ENCODE measurements at places on chromosomes 12 and 14.

DNA sequence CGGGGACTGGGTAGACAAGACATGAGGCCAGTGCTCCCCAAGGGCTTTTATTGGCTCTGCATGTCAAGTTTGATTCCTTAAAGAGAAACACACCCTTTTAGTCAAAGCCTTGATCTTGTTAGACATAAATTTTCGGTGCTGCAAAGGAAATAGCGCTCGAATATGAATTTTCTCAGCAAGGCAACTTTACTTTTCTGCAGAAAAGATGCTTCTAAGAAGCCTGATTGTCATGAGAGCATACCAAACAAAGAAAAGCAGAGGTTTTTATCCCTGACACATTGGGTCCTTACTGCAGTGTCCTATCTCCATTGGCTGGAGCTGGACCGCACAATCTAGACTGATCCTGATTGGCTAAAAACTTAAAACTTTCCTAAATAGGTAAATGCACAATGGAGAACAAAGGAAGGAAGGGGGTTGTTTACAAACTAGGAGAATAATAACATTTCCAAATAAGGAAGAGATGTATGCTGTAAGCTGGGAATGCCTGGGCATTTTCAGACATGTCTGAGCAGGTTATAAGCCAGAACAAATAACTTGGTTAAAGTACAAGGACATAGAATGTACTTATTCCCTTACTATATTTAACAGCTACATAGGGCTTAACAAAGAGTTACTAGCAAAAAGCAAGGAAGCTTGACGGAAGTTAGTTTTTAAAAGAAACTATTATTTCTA is 17.2 kb downstream of the TXNRD1 start:
- no peak for DNase-seq

DNA sequence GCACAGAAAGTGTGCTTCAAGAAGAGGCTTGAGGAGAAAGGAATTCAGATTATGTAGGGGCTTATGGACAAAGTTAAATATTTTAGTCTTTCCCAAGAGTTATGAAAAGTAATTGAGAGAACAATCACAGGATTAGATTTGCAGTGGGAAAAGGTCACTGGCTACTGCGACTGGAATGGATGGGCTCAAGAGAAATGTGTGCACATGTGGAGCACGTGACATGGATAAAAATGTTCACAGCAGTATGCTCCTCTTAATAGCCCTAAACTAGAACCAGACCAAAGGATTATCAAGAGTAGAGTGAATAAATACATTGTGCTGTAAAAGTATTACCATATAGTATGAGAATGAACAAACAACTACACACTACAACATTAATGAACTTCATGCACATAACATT is 78.1 kb downstream of the ABCD2 start:
- no peak for DNase-seq

GRCh38 chr14:93245764-93246420 is 38.8 kb downstream of the UBR7 start:
- no peak for DNase-seq

DNA sequence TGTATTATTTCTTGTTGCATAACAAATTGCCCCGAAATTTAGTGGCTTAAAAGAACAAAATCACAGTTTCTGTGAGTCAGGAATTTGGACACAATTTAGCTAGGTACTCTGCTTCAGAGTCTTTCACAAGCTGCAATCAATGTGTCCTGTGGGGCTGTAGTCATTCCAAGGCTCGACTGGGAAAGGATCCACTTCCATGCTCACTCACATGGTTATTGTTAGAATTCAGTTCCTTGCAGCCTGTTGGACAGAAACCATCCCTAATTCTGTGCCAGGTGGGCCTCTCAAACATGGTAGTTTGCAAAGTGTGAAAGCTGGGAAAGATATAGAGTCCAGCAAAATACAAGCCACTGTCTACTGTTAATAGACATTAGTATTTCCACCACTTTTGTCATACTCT is 59.7 kb upstream of the ARID2 start:
- DNase-seq = no peak

DNA sequence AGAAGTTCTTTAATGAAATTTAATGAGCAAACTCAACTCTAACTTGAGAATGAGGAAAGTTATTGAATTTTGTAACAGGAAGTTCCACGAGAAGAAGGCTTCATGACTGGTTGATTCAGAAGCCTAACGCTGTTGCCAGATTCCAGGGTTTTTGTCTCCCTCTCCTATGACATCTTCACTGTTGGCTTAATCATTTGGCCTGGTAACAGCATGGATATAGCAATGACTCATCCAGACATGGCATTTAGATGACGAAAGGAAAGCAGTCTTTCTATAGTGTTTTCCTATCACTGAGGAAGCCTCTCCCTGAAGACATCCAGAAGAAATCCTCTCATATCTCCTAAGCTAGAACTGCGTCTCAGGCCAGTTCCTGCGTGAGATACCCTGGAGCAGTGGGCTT is 9.4 kb upstream of the KCNA1 start:
- DNase-seq = no peak

- DNase-seq = no peak
Measured at GRCh38 chr12:93757792-93758694, 80.9 kb downstream of the CRADD start.

DNA sequence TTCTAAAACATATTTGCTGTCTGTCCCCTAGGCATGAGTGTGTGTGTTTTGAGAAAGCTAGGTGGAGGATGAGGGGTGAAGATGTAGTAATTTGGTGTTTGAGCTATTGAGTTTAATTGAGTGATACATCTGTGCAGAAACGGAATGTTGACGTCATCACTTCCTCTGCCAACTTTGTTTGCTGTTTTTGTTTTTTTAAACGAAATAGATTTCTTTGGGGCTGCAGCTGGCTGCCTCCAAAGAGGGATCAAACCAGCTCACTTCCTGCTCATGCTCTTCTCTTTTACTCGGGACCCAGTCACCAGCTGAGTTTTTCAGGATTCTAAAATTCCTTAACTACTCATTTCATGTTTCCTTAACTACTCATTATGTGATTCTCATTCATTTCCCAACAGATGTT is 19.5 kb upstream of the CRACR2A start:
- DNase-seq = no peak
